ENCODE measurements at places on chromosomes 3 and 15. TPM values are rescaled to one million over a fixed set of nuclear protein-coding genes. Genes with fewer than 3 reads are reported as not detected.

DNA sequence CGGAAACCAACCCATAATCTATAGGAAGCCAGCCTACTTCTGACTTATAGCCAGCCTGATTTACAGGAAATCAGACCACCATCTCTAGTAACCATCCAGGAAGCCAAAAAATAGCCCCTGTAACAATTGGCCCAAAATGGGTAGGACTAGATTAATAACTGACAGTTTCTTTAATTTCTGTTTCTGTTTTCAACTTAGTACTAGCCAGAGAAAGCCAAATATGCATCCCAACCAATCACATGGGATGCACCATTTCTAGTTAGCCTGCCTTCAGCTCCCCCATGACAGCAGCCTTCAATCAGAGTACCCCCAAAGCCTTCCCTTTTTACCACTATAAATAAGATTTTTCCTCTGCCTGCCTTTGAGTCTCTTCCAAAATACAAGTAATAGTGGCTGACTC lies 239.1 kb upstream of the GADL1 start:
- H3K27me3 ChIP-seq: no peaks in the 10 kb centered on the region
- H3K36me3 ChIP-seq: no peaks in the 10 kb centered on the region
- H3K4me3 ChIP-seq: no peak overlapping the region
- H3K27ac ChIP-seq: no peak overlapping the region
- DNase-seq: no peak
- no peaks in the 10 kb centered on the region for H3K4me1 ChIP-seq

DNA sequence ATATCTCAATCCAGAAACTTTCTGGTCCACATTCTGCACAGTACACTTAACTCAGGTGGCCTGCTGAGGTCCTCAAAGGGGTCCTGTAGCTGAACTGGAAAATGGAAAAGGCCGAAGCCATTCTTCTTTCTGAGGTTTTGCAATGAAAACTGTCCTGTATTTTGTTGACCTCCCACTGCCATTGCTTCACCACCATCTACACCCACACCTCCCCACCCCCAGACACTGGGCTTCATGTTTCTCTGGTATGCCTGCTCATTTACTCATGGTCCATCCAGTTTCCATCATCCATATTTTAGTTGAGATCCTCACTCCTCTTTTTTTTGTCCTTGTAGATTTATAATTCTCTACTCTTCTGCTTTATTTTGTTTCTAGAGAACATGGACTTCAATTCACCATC lies 115.7 kb upstream of the SLC24A5 start:
- H3K36me3 ChIP-seq: no peaks in the 10 kb centered on the region
- no peak overlapping the region for H3K4me3 ChIP-seq
- DNase-seq: no peak
- H3K27ac ChIP-seq: no peak overlapping the region
- H3K27me3 ChIP-seq: no peaks in the 10 kb centered on the region

DNA sequence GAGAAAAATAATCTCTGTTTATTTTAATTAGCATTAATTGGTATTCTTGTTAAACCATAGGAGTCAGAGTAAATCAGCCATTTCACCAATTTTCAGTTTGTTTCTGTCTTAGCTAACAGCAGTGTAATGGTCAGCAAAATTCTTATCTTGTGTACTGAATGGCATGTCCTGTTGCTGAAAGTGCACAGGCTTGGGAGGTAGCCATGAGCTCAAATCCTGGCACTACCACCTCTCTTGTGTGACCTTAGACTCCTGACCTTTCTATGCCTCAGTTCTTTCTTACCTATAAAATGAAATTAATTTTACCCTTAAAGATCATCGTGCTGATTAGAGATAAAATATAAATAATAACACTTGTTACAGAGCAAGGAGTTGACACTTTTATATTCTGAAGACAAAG lies 35.8 kb downstream of the MLH1 start:
- H3K4me1 ChIP-seq: no peaks in the 10 kb centered on the region
- no peak for DNase-seq
- H3K36me3 ChIP-seq: peaks cover 49% of the 10 kb centered on the region
- no peaks in the 10 kb centered on the region for H3K27me3 ChIP-seq
- no peak overlapping the region for H3K27ac ChIP-seq
- no peak overlapping the region for H3K4me3 ChIP-seq

The DLL4 gene
- total RNA-seq: 0.09 TPM

GRCh38 chr3:138148503-138148902 lies 16.3 kb upstream of the A4GNT start:
- no peaks in the 10 kb centered on the region for H3K27me3 ChIP-seq
